ENCODE measurements at places on chromosomes 12 and 14.
A peak's percentile ranks its signal among the peaks of the same experiment; 100 is the strongest.

GRCh38 chr14:64394977-64395633 lies 7.0 kb downstream of the MTHFD1 start:
- DNase-seq, result no peak

DNA sequence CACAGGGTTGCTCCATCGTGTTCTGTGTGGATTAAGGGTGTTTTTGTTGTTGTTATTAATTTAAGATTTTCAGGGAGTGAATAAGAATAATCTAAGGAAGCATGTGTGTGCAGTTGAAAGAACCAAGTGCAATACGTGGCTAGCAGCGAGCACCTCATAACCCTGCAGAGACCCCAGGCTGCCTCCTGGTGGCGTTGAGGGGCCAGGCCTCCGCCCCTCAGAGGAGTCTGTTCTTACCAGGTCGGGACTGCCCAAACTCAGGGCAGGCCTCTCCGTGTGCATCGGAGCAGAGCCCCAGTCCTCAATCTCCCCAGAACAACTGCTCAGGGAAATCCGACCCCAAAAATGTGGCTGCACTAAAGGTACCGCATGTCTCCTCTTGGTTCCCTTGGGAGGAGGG lies 36.8 kb downstream of the IL31 start:
- peak; percentile 27 for DNase-seq

DNA sequence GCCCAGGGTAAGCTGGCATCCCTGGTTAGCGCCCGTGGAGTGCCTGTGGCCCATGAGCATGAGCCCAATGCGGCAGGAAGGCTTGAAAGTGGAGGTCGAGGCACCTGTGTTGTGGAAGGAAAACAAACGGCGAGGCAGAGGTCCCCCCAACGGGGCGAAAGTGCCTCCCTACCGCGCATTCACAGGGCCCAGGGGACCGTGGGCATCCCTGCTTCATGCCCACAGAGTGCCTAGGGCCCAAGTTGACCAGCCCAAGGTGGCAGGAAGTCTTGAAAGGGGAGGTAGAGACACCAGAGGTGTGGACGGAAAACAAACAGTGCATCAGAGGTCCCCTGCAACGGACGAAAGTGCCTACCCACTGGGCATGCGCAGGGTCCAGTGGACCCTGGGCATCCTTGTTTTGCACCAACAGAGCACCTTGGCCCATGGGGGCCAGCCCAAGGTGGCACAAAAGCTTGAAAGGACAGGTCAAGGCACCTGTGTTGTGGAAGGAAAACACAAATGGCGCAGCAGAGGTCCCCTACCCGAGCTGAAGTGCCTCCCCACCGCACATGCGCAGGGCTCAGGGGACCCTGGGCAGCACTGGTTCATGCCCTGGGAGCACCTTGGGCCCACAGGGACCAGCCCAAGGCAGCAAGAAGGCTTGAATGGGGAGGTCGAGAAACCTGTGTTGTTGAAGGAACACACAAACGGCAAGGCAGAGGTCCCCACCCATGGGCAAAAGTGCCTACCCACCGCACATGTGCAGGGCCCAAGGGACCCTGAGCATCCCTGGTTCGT lies 377.5 kb downstream of the ALG10 start:
- DNase-seq, result peak; percentile 1

GRCh38 chr12:22733756-22734155 lies 108.8 kb downstream of the ETNK1 start:
- DNase-seq, result no peak

- DNase-seq, result no peak
Measured at GRCh38 chr14:101500061-101500460, 61.2 kb upstream of the DIO3 start.

- no peak for DNase-seq
Measured at GRCh38 chr12:112270673-112271072, 111.6 kb downstream of the HECTD4 start.

GRCh38 chr12:106073179-106073578 lies 65.6 kb downstream of the NUAK1 start:
- no peak for DNase-seq

- no peak for DNase-seq
Measured at GRCh38 chr14:89307409-89307808, 109.6 kb downstream of the FOXN3 start.

DNA sequence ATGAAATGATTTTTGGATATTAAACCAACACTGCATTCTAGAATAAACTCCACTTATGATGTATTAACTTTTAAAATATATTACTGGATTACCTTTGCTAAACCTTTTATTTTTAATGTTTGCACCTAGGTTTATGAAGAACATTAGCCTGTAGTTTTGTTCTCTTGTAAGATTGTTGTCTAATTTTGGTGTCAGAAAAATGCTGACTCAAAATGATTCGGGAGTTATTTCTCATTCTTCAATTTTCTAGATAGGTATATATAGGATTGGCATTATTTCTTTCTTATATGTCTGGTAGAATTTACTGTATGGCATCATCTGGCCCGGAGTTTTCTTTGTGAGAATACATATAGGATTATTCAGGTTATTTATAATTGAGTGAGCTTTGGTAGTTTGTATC lies 54.6 kb downstream of the MAP4K5 start:
- no peak for DNase-seq

- no peak for DNase-seq
Measured at GRCh38 chr12:26149968-26150500, 25.2 kb upstream of the BHLHE41 start.

DNA sequence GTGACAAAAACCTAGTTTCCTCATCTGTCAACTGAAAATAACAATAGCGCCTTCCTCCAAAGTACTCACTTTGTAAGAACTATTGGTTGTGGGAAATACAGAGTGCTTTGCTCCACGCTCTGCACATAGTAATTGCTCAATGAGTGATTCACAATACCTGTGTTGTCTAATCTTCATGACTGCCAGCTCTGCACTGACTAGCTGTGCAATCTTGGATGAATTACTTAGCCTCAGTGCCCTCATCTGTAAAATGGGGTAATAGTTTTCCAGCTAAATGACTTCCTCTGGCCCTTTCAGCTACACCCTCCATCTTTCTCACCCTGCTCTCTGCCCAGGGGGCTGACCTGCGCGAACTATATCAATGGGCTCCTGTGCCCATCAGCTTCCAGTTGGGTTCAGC lies 42.8 kb downstream of the RNFT2 start:
- DNase-seq, result no peak

- no peak for DNase-seq
Measured at GRCh38 chr14:98994561-98994960, 277.4 kb downstream of the BCL11B start.
